ENCODE measurements at places on chromosomes 2 and 18.
A peak's percentile ranks its signal among the peaks of the same experiment; 100 is the strongest.

DNA sequence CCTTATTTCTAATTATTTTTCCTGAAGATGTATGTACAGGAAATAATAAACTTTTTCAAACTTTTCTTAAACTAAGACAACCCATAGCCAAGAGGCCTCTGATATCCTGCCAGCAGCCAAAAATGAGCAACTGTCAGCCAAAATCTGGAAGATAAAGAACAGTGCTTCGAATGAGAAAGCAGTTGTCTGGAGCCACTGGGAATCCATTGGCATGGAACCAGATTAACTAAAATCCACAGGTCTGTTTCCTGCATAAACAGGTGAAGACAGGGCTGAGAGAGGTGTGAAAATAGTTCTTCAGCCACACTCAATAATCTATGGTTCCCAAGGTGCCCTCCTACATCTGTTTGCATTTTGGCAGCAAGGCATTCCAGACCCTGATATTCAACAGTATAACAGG is 1076.7 kb upstream of the PIK3C3 start:
- DNase-seq, result no peak

DNA sequence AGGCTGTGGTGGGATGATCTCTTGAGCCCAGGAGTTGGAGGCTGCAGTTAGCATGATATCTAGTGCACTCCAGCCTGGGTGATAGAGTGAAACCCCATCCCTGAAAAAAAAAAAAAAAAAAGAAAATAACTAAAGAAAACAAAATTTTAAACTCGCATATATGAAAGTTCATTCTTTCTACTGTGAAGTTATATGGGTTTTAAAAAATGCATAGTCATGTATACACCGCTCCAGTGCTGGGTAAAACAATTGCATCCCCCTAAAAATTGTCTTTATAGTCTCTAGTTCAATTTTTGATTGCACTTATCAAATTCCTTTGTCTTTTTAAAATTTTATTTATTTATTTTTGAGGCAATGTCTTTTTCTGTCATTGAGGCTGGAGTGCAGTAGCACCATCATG is 65.0 kb upstream of the ACYP2 start:
- no peak for DNase-seq

GRCh38 chr2:171772373-171772772 is 85.1 kb downstream of the DYNC1I2 start:
- no peak for DNase-seq

DNA sequence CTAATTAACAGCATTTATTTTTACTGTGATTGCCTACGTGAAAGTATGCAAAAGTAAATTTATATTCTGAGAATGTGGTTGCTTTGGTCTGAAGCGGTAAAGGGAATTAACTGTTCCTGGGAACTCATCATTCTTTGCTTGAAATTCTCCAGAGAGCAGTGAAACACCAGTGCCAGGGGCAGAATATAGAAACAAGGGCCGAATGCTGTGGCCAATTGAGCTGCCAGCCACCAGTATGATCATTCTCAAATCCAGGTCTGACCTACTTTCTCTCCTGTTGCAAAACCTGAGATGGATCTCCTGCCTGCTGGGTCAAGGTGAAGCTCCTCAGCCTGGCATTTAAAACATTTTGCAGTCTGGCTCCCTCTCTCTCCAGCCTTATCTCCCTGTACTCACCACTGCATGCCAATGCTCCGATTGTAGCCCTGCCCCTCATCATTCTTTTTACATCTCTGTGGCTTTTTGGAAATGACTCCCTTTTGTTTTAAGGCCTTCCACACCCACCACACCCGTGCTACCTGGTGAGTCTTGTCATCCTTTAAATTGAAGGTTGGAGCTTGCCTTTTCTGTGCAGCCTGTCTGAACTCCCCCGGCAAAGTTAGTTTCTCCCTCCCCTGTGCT is 94.5 kb upstream of the TMEM178A start:
- no peak for DNase-seq

DNA sequence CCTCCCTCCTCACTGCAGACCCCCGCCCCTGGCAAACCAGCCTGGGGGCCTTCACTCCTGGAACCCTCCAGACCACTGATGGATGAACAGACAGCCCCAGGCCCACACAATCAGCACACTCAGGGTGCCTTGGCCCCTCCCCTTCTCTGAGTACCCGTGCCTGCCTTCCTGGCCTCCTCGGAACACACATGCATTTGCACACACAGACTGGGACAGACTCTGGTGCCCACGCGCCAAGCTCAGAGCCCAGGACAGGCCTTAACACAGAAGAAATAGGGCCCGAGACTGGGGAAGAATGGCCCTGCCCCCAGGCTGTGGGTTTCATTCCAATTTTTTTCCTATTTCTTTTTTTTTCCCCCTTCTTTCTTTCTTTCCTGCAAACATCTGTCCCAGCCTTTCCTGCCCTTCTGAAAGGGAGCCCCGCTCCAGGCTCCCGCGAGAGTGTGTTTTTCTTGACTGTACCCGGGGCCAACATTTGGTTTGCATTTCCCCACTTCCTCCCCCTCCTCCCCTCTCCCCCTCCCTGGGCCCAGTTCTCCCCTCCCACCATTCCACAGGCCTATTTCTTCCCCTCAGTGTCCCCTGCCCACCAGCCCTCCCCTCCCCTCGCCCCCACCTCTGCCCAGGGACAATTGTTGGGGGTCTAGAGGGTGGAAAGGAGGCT is 618 bp upstream of the TNS1 start:
- no peak for DNase-seq

GRCh38 chr2:233217892-233218377 is 33.5 kb upstream of the ATG16L1 start:
- no peak for DNase-seq

GRCh38 chr18:5237083-5237722 is 40.1 kb upstream of the AKAIN1 start:
- no peak for DNase-seq

GRCh38 chr2:65922030-65922429 is 489.6 kb upstream of the SPRED2 start:
- DNase-seq, result no peak

GRCh38 chr2:175253871-175254270 is 72.4 kb upstream of the ATP5MC3 start:
- no peak for DNase-seq

GRCh38 chr2:47373747-47374146 is 29.2 kb upstream of the MSH2 start:
- DNase-seq, result no peak

DNA sequence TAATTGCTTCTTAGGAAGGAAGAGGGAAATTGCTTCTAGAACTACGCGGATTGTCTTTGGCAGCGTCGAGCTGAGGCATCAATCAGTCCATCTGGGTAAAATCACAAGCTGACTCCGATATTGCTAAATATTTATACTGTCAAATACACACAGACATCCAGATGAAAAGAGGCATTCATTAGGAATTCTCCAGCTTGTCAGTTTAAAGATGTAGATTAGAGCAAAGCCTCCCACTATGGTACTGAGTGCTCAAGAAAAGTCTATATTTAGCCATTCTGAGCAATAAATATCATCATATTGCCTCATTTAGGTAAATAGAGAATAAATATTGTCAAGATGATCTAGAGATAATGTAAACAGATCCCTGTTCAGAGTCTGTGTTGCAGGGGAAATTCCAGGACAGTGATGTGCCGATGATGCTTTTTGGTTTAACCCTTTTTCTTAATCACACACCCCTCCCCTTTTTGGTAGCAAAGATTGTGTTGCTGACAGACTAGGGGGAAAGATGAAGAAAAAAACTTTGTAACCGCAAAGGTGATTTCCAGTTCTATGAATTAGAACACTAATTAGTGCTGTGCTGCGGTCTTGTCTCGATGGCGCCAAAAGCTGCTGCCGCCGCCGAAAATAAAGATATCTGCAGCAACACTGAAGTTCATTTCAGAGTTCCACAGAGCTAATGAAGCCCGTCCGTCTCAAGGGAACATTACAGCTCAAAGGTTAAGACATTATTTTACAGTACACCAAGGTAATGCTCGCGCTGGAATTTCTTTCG is 171.8 kb downstream of the PTGR3 start:
- DNase-seq, result no peak

GRCh38 chr2:36394804-36395203 is 39.2 kb downstream of the CRIM1 start:
- no peak for DNase-seq

- no peak for DNase-seq
Observed at GRCh38 chr2:51990684-51991083, 958.8 kb upstream of the NRXN1 start.

GRCh38 chr2:26564121-26564644 is 77.0 kb downstream of the CIB4 start:
- no peak for DNase-seq

DNA sequence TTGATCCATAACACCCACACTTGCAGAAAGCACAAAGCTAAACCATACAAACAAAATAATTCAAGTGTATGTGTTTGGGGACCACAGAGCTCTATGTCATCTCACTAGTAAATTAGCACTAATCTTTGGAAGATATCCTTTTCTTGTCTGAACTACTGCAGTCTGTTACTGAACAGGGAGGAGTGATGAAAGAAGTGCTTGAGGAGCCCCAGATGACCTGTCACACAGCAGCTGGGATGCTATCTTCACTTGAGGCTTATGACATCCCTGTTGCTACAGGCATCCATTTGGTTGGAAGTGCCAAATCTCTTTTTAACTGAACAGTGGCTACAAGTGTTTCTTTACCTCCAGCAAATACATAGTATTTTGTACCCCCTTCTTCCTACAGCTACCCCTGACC is 386.3 kb upstream of the CHAC2 start:
- DNase-seq, result no peak

DNA sequence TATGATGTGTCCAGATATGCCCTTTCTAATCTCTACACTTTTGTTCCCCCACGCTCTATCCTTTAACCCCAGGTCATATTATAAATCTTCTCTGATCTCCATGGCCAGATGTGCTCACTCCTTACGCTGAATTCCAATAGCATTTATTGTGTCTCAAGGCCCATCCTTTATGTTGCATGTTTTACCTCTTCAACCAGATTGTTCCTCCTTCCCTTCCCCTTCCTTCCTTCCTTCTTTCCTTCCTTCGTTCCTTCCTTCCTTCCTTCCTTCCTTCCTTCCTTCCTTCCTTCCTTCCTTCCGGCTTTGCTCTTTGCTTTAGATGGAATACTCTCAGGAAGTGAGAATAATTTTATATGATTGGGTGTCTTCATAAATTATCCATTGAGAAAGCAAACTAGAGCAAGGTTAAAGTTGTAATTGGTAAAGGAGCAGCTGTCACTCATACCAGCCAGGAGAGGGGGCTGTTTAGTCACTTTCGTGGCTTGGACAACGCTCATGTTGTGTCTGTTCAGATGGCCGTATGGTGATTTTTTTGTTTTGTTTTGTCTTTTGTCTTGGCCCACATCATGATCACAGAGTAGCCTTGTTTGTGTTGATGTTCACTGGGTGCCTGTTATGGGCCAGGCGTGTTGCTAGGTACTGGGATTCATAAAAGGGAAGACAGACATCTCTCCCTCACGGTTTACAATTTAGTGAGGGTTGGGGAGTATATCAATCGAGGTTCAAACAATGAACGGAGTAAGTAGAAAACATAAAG is 68.0 kb downstream of the DAW1 start:
- DNase-seq, result no peak

DNA sequence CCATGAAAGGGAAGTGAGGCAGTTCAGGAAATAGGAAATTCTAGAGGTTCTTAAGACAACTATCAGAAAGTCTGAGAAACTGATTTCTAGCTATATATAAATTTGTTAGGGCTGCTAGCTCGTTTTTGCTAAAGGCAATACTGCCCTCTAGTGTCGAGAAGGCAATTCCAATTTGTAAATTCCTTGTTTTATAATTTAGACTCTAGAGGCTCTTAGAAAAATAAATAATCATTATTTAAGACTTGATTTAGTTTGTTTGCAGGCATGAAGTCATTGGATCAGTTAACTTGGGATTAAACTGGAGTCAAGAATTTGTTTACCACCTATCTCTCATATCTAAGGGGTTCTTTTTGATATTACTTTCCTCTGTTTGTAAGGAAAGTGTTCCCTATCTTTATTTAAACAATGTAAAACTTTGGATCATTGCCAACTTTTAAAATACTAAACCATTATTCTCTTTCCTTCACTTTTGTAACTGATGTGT is 66.2 kb downstream of the ACVR2A start:
- peak; percentile 11 for DNase-seq

DNA sequence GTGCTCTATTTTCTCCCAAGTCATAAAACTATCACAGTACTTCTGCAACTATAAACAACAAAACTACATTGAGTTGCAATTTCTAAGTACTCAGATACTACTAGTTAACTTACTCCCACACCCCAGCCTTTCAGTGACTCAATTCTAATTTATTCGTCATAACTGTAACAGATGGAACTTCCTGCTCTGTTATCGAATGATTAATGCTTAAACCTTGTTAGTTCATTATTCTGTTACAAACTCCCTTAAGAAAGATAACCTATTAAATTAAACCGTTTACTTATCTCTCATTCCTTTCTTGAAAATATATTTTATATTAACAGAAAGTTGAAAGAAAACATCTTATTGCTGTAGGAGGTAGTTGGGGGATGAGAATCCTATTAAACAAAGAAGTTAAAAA is 17.0 kb downstream of the TNFAIP6 start:
- no peak for DNase-seq

GRCh38 chr18:46387441-46388131 is 269.4 kb downstream of the LOXHD1 start:
- DNase-seq, result no peak

- no peak for DNase-seq
Observed at GRCh38 chr2:202122163-202122540, 49.1 kb downstream of the KIAA2012 start.

DNA sequence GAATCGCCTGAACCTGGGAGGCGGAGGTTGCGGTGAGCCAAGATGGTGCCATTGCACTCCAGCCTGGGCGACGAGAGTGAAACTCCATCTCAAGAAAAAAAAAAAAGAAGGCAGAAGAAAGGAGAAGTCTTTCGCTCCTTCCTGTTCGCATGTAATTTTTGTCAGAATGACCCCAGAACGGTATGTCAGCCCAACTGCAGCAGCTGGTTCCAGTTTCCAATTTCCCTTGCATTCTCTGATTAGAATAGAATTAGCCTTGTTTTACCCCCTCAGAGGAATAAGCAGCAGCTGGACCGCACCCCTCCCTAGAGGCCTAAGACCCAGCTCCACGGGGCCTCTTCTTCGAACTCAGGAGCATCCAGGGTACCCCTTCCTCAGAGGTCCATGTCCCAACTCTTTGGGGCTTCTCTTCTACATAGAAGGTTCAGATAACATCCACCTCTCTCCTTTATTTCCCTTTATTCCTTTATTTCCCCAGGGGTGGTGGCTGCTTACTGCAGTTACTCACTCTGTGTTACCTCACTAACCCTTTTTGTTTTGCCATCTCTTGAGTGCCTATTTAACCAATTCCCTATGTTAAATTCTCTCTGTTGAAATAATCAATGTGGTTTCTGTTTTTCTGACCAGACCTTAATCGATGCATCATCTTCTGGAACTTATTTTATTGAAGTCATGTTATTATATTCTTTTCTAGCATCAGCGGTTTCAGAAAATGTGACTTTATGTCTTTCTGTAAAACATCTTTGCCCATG is 7.2 kb upstream of the PUM2 start:
- DNase-seq, result no peak

Data from stimulated activated naive CD8-positive, alpha-beta T cell treated with anti-CD3 and anti-CD28 coated beads, Interleukin-15, amount 100 ng/mL, for 72 hours (primary cell).